GM13977 (cell line): ENCODE measurements at places on chromosomes 12 and 14.

DNA sequence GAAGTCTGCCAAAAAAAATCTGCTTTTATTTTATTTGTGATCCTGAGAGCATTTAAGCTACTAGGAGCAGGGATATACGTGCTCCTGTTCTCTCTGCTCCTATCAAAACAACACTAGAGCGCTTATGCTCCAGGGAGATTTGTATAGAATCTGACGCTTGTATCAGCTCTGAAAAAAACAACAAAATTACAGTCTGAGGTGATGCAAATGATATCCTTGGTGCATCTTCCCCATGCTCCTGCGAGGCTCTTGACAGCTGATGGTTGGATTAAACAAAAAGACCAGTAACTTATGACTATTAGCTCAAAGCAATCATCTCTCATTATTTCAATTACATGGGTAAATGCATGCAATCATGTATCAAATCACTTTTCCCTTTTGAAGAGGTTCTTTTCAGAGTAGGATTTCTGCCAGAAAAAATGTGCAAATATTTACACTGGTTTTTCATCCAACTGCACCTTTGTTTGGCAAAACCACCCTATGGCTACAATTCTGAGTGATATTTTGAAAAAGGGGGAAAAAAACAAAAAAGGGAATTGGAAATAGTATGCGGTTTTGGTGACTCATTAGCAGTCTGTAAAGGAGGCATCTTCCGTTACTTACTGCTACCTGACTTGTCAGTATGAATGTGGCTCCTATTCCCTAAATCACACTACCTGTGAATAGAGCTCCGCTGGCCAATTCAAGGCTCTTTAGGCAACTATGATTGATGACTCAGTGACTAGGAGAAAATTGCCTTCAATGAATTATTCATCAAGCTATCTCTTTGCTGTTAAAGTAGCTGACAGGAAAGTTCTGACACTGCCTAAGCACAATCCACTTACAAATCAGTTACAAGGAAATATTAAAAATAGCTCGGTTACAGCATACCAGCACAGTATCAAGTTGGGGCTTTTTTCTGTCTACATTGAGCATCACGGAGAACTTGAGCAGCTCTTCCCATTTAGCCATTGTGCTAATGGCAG is 450.0 kb downstream of the FOXG1 start:
- DNase-seq, result no peak

DNA sequence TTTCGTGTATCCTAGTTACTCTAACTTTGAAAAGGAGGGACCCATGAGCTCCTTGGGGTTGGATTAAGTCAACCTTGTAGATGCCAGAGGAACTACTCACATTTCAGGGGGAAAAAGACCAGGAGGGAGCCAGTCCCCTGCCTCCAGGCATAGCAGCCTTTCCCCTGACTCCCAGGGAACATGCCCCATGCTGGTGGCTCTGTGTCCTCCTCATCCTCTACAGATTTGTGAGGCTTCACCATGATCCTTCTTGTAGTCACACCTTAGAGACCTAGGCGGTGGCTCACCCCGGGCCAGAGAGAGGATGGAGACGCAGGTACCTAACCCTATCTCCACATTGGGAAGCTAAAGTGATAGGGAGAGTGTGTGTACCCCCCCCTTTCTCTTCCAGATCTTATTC is 16.0 kb upstream of the PPP1R1A start:
- DNase-seq, result no peak

GRCh38 chr14:65070471-65070976 is 31.8 kb downstream of the MAX start:
- DNase-seq, result no peak

- no peak for DNase-seq
These were observed 20.4 kb downstream of the FOS start for GRCh38 chr14:75299059-75299458.

DNA sequence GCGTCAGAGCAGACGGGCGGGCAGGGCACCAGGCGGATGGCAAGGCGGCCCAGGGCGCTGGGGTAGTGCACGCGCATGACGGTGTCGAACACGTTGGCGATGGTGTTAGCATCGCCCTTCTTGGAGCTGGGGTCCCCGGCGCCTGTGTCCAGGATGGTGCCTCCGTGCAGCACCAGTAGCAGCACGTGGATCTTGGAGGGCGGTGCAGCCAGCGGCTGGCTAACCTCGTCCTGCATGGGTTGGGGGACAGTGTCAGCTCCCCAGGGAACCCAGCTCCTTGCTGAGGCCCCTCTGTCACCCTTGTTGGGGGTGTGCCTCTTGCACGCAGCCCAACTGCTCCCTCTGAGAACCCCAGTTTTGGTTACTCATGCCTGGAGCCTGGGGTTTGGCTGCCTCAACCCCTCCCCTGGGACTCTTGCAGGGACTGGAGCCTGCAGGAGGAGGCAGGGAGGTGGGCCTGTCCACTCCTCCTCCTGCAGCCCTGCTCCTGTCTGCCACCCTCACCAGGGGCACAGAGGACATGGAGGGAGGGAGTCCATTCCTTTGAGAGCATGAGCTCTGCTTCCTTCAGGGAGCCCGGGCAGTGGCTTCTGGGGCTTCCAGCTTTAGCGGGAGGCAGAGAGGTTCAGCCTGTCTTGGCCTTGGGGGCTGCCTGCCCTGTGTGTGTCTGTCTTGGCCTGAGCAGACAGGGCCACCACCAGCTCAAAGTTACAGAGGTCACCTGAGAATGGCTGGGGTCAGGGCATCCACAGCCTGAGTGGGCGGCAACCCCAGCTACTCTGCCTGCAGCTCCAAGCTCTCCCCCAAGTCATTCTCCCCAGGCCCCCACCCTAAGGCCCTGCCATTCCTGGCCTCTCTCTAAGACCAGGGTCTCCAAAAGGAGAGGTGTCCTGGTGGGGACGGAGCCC is 17.1 kb downstream of the ARL6IP4 start:
- DNase-seq, result no peak

- DNase-seq, result no peak
These were observed 31.6 kb downstream of the KCNC2 start for GRCh38 chr12:75177997-75178396.

DNA sequence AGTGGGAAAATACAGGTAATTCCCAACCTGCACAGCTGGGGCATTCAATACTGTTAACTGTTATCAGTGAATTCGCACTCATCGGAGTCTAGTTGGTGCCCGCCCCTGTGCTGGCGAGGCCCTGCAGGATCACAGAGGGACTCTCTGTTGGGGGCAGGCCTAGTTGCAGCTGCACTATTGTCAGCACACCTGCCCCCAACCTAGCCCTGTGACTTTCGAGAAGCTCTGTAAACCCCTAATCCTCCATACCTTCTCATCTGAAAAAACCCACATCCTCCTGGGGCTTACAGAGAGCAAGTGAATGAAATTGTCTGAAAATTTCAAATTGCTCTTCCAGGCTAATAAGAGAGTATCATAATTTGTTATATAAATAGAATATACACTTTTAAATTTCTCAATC is 132.2 kb upstream of the NUDT4 start:
- DNase-seq, result peak; percentile 55

- peak; percentile 52 for DNase-seq
These were observed 59.5 kb downstream of the SEL1L start for GRCh38 chr14:81474148-81474492.

DNA sequence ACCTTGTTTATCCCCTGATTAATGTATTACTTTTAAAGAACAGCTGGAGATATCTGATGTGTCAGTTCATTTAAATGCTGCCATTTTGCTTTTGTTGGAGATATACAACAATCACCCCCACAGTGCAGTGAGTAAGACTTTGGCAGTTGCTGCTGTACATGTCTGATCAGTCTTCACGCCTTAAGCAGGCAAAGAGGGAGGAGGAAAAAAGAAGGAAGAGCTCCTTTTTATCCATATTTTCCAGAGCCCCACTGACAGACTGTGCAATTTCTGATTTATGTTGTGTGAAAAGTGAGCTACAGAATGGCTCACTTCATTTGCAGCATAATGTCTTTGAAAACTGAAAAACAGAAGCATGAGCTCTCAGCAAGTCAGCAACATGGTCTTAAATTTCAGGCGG is 319.7 kb upstream of the LRIG3 start:
- no peak for DNase-seq

GRCh38 chr14:78524196-78524595 is 354.0 kb downstream of the NRXN3 start:
- DNase-seq, result no peak

GRCh38 chr12:24398605-24399004 is 449.1 kb upstream of the SOX5 start:
- DNase-seq, result no peak

GRCh38 chr12:38601949-38602348 is 285.4 kb downstream of the ALG10B start:
- no peak for DNase-seq

GRCh38 chr12:67202011-67202677 is 67.0 kb upstream of the CAND1 start:
- DNase-seq, result no peak

DNA sequence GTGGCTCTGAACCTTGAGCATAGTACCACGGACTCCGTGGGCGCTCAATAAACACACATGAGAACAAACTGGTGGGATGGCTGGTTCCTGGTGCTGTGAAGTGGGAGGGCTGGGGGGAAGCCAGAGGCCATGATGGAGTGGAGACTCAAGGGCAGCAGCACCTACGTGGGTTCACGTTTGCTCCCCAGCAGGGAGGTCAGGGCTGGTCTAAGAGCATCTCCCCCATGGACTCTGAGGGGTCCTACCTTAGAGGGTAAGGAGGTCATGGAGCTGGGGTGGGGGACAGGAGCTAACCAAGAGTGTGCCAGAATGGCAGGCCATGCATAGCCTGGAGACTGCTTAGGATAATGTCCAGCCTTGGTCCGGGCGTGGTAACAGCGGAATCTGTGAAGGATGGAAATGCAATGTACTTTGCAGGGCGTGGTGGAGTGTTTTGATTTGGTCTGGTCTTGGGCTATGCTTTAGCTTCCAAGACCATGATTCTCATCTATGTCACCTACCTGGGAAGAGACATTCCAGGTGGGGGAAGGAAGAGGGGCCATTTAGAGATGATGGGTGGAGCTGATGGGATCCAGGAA is 103.0 kb downstream of the PRMT8 start:
- DNase-seq, result no peak

GRCh38 chr12:128606051-128606450 is 217.7 kb downstream of the SLC15A4 start:
- DNase-seq, result no peak

DNA sequence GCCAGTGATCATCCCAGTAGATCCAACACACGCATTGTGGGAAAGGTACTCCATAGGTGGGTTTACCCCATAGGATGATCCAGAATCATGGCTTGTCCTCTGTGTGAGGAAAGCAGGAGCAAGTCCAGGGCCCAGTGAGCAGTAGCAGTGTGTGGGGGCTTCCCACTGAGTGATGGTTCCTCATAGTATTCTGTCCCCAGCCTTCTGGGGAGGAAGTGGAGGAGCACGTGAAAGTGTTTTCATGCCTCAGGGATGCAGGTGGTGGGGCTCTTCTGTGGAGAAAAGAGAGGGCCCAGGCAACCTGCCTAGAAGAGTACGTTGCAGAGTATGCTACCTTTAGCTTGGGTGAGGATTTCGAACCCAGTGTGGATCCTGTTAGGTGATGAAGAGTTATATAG is 56.5 kb downstream of the SUSD6 start:
- DNase-seq, result no peak

DNA sequence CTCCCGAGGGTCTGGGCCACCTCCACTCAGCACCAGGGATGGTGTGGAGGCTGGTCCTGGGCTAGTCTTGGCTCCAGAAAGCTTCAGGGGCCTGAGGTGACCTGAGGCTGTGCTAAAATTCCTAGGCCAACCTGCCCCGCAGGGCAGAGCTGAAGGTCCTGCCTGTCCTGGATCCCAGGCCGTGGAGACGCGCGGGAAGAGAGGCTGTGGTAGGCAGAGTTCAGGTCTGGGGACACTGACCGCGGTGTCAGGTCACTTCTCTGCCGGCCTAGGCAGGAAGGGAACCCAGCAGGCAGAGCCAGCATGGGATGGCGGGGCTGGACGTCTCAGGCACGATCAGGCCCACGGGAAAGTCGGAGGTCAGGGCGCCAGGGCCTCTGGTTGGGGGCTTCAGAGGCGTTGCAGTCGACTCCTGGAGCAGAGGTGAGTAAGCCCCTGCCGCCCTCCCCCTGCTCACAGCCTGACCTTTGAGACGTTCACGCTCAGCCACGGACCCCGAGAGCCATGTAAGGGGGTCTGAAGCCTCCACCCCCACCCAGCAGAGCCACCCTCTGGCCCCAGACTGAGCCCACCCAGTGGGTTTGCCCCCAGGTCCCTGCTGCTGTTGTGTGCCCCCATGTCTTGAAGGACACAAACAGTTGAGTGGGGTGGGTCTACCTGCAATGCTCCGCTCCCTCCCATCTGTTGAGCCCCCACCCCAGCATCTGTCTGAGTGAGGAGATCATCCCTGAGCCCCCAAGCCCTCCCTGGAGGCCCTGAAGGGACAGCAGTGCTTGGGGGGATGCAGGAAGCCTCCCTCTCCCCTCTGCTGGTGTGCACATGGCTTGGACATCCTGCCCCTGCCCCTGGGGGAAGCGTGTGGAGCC is 142.7 kb downstream of the KIF26A start:
- no peak for DNase-seq

GRCh38 chr12:109689426-109689825 is 24.2 kb upstream of the FAM222A start:
- DNase-seq, result no peak

- no peak for DNase-seq
These were observed 5.7 kb downstream of the PITPNM2 start for GRCh38 chr12:123145211-123145610.

- DNase-seq, result no peak
These were observed 106.7 kb downstream of the PPP2R5E start for GRCh38 chr14:63436286-63437098.

DNA sequence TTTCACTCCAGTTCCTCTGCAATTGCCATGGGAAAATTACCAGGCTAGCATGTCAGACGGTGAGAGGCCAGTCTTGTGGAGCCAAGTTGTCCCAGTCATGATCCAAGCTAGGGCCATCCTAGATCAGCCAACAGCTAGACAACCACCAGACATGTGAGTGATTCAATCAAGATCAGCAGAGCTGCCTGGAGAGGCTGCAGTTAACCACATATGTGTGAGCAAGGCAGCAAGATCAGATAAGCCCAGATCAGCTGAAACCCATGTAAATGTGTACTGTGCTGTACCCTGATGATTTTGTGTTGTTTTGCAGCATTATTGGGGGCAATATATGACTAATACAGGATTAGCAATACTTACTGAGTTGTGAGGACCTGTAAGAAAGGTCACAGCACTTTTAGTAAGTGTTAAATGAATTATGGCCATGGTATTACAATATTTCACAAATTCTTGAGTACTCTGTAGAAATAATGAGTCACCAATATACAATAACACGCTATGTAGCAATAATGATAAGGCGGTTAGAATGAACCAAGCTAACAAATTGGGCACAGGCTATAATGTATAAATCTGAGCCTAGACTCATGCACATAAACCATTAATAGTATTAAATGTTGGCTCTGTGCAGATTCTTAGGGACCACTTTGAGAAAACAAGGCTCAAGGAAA is 91.4 kb downstream of the SUDS3 start:
- DNase-seq, result no peak

- DNase-seq, result no peak
These were observed at the start of gene RNU6-7 for GRCh38 chr14:32201816-32202490. TSS of gene RNU6-7 (plus strand) at chr14:32202045.

DNA sequence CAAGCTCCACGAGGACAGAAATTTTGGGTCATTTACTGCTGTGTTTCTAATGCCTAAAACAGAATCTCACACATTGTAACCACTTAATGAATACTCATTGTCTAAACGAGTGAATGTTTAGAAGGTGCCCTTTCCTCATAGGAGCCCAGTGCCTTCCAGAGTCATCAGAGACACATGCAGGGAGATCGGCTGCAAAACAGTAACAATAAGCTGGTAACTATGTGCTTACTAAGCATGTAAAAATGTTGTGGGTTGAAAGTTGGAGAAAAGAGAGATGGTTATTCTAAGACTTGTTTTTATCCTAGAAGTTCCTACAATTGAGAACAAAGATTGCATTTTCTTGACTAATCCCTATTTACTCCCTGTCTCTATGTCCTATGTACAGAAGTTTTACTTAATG is 7.4 kb downstream of the TESPA1 start:
- no peak for DNase-seq

GRCh38 chr12:67534681-67535080 is 113.9 kb upstream of the DYRK2 start:
- no peak for DNase-seq
